ENCODE measurements at places on chromosomes 1 and 21.

DNA sequence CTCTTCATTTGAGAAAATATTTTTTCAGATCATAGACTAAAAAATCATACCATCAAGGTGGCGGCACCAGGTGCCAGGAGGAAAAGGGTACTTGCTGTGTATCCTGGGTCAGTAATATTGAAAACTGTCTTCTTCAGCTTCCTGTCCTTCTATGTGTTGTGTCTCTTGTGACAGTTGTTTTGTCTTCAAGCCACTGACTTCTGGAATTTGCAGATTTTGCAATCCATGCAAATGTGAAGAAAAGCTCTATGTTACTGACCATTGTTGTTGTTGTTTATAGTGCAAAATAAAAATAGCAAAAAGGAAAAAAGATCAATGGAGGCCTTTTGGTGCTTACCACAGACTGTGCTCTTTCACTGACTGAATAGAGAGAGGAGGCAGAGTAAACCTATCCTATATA, 83.2 kb upstream of the RHOU start:
- DNase-seq = no peak

GRCh38 chr21:45740491-45741357, 97.2 kb downstream of the PCBP3 start:
- no peak for DNase-seq

DNA sequence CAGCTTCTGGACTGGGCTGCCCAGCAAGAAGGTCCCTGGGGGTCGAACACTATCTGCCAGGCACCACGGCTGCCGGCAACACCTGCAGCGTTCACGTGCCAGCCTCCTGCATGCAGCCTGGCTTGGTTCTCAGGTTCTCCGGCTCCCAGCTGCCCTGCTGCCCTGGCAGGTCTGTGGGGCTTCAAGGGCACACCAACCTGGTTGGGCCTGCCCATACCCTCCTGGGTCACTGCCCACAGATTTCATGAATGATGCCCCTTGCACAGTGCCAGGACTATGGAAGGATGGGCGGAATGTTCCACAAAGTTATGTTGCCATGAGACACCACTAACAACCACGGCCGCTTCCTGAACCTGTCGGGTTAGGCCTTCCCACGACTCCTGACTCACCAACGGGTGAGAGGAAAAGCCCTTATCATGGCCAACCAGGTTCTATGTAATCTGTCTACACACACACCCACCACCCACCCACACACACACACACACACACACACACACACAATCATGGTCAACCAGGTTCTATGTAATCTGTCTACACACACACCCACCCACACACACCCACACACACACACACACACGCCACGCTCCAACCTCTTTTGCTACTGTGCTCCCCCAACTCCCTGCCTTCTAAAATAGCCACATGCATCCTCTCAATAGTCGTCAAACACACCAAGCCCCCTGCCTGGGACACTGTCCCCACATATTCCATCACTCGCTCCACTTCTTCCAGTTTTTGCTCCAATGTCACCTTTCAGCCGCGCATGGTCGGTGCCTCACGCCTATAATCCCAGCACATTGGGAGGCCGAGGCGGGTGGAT, 32.2 kb downstream of the HSPG2 start:
- DNase-seq = no peak

DNA sequence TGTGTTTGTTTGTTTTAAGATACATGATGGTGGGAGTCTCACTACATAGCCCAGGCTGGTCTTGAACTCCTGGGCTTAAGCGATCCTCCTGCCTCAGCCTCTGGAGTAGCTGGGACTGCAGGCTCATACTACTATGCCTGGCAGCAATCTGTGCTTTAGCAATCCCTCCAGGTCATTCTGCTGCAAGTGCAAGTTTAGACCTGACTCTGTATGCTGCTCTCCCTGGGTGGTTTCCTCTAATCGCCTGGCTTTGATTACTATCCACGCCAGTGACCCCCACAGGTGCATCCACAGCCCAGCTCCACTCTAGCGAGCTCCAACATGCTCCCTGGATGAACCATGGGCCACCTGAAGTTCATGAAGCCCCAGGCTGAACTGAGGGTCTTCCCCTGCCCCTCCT, 15.5 kb upstream of the PABPC4 start:
- no peak for DNase-seq

DNA sequence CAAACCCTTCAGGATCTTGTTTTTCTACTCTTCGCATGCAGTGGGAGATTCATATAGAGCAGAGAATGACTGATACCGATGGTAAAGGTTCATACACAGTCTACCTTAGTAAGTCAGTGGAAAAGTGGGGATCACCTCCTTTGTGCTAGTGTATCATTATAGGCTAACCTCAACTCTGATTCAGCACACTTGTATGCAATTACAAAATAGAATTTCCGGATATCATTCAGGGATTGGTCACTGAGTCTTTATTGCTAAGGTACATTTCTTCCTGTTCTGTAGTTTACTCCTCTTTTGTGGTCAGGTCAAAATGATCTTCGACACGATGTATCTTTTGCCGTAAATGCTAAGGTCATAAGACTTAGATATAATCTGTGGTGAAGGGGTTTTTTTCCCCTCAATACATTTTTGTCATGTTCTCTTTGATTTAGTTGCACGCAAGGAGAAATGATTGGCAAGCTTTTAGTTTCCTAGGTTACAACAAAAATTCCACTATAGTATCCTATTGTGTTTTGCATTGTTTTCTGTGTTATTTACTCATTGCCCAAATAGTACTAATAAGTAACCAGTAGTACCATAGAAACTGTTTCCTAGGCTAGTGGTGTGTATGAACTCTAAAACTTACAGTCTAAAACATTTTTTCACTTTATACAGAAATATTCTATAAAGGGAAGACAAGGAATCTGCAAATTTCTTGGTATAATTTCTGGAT, 35.7 kb upstream of the PLA2G4A start:
- no peak for DNase-seq

DNA sequence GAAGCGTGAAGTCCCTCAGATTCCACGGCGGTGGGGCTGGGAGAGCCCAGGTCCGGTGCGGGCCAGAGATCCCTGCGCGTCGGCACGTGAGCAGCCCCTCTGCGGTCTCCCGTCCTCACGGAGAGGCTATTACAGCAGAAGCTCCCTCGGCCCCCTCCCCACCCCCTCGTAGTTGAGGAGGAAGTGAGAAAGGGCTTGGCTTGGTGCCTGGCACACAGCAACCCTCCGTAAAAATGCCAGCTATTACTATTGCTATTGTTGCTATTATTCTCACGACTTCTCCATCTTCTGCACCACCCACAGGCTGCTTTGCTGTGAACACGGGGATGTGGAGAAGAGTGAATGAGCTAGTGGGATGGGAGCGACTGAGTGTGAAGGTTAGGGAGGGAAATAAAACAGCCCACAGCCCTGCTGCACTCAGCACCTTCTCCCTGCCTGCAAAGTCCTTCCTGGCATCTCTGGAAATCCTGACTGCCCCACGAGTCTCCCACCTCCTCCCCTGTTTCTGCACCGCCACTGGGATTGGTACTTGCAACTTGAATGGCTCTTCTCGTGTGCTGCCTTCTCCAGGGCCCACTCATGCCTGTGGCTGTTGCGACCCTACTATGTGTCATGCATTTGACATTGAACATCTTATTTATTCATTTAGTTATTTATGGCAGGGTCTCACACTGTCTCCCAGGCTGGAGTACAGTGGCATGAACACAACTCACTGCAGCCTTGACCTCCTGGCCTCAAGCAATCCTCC, 26.6 kb downstream of the ZBTB18 start:
- DNase-seq = no peak

- no peak for DNase-seq
Observed at GRCh38 chr1:109208836-109209463, 4.8 kb upstream of the SARS1 start.

- no peak for DNase-seq
Observed at GRCh38 chr1:172485626-172486025, 41.8 kb upstream of the PIGC start.

- DNase-seq = no peak
Observed at GRCh38 chr21:36188937-36189336, 32.3 kb downstream of the DOP1B start.
